ENCODE measurements at places on chromosomes 3 and 15.

DNA sequence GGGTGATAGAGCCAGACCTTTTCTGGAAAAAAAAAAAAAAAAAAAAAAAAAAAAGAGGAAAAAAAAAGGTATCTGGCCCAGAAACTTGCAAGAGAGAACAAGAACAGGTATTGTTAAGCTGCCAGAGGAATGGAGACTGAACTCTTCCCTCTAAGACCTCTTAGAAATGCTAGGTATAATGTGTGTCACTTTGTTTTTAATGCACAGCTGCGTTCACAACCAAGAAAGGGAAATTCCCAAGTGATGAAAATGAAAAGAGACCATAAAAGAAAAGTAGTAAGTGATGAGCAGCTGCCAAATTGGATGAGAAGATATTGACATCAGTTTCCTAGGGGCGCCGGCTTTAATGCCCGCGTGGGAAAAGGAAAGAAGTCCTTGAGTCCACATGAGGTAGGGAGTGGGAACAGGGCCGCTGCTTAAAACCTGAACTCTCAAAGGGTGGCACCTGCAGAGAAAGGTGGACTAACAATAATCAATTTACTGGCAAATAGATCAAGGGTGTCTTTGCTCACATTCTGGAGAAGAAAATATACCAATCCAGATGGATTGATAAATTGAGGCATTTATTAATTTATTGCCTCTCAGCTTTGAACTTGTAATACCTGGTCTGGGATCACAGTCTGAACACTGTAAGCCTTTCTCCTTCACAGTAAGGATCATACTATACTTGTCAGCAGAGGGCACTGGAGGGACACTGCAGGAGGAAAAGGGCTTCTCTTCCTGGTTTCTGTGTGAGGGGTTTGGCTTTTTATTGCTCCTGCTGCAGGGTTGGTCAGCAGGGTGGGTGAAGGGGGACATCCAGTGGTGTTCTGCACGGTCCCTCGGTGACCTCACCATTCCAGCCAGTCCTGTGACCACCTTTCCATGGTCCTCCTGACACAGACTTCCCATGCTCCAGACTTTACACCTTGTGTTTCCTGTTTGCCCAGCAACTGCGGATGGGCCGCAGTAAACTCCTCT is 131.6 kb downstream of the AQP9 start:
- DNase-seq, result peak; percentile 13

DNA sequence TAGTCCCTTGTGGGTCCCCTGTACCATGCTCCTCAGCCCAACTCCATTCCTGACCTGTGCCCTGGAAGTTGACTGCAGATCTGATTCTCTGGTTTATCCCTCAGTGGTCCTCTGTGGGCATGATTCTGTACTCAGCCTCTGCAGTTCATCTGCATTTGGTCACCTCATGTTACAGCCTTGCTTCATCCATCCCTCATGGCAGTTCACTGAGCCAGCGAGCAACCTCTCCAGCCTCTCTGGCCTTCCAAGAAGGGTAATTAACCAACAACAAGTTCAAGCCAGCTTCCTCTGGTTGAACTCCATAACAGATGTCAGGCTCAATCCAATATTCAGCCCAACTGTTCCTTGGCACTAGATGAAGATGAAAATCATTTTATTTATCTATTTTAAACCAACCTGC is 509.5 kb downstream of the NTRK3 start:
- no peak for DNase-seq

- peak; percentile 36 for DNase-seq
Measured at GRCh38 chr3:13415997-13416793, 3.9 kb downstream of the NUP210 start.

GRCh38 chr15:45050587-45050986 is 27.6 kb downstream of the SORD start:
- DNase-seq, result no peak

GRCh38 chr3:17158941-17159682 is 274.4 kb downstream of the PLCL2 start:
- DNase-seq, result no peak

GRCh38 chr3:181839039-181839915 is 127.6 kb downstream of the SOX2 start:
- no peak for DNase-seq

DNA sequence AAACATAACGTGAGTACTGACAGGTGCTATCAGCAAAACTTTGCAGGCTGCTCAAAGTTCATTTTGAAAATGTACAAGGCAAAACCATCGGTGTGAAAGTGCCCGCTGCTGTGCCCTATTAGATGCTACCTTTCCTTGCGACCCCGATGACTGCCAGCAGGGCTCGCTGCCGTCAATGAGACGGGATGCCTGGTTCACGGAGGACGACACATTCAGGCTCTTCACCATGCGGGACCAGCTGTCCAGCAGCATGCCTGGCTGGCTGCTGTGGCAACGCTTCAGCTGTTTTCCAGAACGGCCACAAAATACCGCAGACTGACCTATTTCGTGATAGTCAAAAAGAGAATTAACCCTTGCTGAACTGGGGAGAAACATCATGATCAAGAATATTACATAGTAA is 92.7 kb upstream of the OCA2 start:
- no peak for DNase-seq

DNA sequence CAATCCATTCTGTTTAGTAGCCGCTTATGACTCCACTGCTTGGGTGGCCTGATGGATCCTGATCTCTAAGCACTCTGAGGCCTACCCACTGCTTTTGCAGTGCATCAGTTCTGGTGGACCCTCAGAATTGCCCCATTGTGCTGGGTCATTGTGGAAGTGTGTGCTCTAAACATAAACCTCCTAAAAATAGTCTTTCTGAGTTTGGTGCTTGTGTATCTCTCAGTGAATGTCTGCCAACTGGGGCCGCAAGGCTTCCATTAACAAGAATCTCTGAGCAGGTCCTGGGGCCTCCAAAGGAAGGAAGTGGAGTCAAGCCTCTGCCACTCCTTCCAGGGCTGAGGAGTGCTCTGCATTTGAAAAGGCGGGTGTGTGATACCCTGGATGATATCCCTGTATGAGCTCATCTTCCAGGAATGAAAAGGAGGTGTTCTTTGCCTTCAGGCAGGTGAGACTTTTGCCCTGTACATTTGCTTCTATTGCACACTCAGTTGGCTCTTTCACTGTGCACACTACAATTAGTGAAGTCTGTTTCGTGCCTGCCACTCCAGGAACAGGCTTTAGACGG is 80.0 kb upstream of the CACNA2D3 start:
- DNase-seq, result no peak

Data from hematopoietic multipotent progenitor cell treated with erythropoietin and hydrocortisone succinate and interleukin-3 and kit ligand, for 17 days (in vitro differentiated cells).